ENCODE measurements at places on chromosomes 12 and 14. TPM values are rescaled to one million over a fixed set of nuclear protein-coding genes. Genes with fewer than 3 reads are reported as not detected.

SLC39A5 gene
- total RNA-seq: not detected

KHNYN gene
- 31.2 TPM for total RNA-seq

TAS2R8 gene
- total RNA-seq: not detected

PYGL gene
- total RNA-seq: 79.2 TPM

GATC gene
- 19.0 TPM for total RNA-seq
